GOT3 (cell line): ENCODE measurements at places on chromosomes 12 and 14.

- DNase-seq: no peak
Observed at GRCh38 chr12:112424126-112424525, 5.4 kb downstream of the PTPN11 start.

- DNase-seq: no peak
Observed at GRCh38 chr14:25626986-25627385, 577.0 kb upstream of the STXBP6 start.

GRCh38 chr14:73785834-73786635 is 65.6 kb upstream of the PTGR2 start:
- DNase-seq: peak; percentile 25

DNA sequence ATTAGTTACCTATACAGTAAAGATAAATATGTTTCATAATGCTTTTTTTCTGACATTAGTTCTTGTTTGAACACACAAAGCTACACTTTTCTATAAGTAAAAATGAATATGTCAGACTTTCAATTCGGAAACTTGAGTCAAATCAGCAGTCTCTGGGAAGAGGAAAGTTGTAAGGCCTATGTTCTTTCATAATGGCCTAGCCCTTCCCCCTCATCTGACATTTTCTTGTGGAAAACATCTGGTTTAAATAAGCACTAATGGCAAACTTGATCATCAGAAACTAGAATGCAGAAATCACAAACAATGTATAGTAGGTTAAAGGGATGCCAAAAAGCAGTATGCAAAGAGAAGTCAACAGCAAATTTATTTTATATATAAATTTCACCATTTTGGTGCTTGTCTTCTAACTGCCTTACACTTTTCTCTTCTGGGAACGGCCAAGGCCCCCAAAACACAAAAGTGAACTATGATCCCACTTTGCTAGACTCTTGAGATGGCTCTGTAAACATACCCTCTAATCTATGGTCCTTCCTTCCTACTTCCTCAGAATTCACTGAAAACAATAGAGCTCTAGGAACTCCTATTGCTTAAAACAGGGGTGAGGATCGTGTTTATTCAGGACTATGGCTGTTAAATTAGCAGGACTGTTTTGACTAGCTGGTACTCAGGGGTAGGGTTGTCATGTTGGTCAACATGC is 444.1 kb downstream of the RAD51B start:
- no peak for DNase-seq

GRCh38 chr12:128267651-128268378 is 845 bp downstream of the TMEM132C start:
- DNase-seq: no peak

DNA sequence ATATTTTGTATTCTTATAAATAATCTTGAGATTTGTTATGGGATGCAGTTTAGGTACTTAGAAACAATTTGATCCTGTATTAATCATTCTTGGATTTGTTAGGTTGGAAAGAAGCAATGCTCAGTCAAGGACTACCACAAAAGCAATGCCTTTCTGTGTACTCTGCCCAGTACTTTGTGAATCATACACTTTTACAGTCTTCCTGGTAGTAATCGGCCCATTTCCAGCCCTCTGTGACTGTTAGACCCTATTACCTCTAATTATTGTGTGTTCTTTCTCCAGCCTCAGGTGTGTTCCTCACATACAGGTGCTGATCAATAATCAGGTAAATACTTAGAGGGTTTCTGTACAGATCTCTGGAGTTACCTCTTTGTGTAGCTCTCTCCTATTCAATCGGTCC is 609.0 kb downstream of the KCNH5 start:
- no peak for DNase-seq

DNA sequence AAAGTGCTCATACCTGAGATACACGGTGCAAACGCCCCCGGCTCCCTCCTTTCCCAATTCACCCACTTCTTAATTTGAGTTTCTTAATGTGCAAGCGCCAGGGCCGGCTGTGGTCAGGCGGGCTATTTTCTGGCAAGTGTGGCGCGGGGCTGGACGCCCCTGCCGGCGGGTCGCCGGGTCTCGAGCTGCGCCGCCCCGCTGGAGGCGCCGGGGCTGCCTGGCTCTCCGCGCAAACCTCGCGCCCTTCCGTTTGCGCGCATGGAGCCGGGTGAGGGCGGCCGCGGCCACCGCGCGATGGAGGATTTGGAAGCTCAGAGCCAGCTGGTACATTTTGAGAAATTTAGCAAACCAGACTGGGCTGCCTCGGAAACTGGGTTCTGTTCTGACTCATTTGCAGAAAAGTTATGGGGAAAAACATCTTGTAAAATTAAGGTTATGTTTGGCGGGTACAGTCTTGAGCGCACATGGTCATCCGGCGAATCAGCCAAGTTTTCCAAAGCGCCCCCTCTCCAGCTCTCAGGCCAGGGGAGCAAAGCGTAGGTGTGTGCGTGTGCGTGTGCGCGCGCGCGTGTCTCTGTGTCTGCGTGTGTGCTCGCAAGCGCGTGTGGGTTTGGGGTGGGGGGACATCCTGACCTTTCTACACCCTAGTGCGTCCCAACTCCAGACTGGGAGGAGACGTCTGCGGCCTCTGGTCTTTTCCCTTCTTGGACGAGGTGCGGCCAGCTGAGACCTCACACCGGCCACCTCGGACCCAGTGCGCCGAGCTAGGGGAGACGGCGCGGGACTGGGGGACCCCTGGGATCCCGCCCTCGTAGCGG is 6.5 kb upstream of the OTX2 start:
- DNase-seq: no peak

DNA sequence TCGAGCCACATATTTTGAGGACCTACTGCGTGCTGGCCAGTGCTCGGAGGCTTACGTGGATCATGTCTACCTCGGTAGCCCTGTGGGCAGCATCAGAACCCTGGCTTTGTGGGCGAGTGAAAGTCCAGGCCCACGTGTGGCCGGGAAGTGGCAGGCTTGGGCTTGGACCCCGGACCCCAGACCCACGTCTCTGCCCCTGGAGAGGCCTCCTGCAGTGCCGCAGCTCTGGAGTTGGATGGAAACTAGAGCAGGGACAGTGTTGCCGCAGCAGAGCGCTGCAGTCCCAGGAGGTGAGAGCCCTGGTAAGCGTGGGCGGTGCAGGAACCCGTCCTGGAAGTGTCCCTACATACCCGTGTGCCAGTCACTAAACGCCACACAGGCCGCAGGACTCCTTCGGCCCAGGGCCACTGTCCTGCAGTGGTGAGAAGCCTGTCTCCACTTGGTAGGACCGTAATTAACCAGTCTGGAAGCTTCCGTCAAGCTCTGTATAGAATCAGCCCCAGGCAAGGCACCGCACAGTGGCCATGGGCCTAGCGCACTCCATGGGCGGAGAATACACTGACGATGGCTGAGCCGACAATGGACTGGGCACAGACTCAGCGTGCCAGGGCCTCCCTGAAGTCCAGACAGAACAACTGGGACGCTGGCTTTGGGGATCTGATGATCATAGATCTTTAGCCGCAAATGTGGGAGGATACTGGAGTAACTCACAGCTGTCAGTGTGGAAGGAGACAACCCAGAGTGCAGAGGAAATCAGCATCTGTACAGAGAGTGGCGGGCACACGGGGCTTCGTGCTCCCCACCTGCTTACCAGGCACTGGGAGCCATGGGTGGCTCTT is 219.5 kb downstream of the KIF26A start:
- DNase-seq: no peak

DNA sequence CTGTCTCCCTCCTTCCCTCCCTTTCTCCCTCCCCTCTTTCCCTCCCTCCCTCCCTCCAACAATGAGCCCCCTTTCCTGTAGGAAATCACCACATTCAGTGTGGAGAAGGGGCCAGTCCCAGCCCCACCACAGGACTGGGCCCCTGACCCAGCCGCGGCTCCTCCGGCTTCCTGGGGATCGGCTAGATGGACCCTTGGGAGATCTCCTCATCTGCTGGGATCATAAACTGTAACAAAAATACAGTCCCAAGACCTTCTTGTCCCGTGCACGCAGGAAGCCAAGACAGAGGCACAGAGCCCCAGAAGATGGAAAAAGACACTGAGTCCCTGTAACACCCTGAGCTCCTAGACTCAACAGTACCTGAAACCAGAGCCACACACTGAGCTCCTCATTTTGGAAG is 23.9 kb downstream of the DIO3 start:
- DNase-seq: no peak

- no peak for DNase-seq
Observed at GRCh38 chr14:49106741-49107667, 479.2 kb downstream of the RPS29 start.

- no peak for DNase-seq
Observed at GRCh38 chr12:107236824-107237511, 143.6 kb upstream of the CRY1 start.

DNA sequence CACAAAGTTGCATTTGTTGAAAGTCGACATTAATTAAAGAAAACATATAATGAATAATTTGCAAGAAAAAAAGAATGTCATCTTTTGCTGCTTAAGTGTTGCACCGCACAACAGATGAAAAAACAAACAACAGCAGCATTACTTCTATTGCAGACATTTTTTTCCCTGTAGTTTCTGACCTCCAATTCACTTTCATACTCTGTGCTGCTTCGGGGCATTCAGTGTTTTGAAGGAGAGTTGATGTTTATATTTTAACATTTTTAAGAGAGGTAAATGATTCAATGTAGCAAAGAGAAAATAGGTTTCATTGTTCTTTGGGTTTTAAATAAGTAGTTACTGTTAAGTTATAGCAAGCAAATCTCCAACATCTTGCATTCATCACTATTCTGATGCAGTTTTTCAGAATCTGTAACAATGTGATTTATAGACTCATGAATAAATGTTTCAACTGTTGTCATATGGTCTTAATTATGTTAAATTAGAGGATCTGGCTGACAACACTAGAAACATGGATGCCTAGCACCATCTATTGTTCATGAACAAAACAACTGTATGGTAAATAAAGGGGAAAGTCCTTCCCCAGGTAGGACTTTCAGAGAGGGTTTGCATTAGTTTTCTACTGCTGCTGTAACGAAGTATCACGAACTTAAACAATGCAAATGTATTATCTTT is 168.1 kb downstream of the BCAT1 start:
- no peak for DNase-seq

DNA sequence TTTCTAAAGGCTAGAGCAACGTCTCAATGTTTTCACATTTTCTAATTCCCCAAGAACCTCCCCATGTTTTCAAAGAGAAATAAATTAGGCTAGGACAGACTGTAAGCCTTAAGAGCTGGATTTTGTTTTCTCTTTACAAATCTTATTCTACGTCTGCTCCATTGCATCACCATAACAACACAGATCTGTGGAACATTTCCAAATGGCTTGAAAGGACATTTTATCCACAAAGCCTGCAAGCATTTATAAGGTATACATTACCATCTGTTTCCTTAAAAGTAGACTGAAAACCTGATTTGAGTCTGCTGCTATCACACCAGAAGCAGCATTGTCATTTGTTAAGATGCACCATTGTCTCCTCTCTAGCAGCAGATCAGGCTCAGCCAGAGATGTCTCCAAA is 115.3 kb upstream of the PLEKHA5 start:
- DNase-seq: no peak

- no peak for DNase-seq
Observed at GRCh38 chr12:45969084-45969483, 21.3 kb downstream of the SCAF11 start.

GRCh38 chr12:83143950-83144349 is 457.2 kb downstream of the TMTC2 start:
- no peak for DNase-seq

GRCh38 chr14:90600619-90601018 is 203.8 kb downstream of the CALM1 start:
- no peak for DNase-seq

GRCh38 chr14:22152903-22153302 is 436.1 kb downstream of the DAD1 start:
- DNase-seq: no peak

DNA sequence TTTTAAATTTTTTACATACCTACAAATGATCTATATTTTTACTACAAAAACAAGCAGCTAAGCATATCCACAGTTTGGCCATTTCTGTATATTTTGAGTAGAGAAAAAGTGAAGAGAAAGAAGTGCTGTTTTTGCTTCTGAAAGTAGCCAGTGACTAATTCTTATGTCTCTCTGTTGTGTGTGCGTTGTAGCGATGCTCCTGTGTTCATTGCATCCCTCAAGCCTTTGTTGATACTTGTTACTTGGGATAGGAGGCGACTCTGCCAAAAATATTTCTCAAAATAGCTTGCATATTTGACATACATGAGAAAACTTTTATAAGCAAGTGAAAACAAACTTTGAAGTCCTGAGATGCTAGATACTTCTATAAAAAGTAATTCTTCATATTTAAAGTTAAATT is 714.1 kb downstream of the FSCB start:
- no peak for DNase-seq

GRCh38 chr12:1691123-1692007 is 495 bp downstream of the ADIPOR2 start:
- DNase-seq: no peak

DNA sequence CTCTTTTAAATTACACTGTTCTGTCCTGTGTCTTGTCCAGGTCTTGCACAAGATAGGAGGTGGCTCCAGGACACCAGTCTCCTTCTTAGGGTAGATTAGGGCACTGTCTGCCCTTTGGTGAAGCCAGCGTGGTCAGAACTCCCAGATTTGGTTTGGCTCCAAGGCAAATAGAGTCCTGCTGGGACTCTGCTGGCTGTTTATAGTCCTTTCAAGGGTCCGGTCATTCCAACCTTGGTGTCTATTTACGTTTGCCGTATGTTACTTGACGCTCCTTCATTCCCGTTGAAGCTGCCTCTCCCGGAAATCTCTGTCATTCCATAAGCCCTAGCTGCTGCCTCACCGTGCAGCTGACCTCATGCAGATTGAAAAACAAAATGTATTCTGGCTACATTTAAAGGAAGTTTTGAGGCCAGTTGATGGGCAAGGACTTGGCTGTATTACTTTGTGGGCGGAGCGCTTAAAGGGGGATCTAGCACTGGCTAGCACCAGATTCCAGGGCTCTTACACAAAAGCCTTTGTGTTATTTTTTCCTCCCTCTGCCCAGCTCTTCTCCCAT is 180.6 kb downstream of the AKAP6 start:
- DNase-seq: peak; percentile 16

GRCh38 chr14:103243764-103244737 is 90.0 kb upstream of the EIF5 start:
- DNase-seq: no peak

GRCh38 chr12:46892034-46892705 is 66.4 kb upstream of the SLC38A4 start:
- no peak for DNase-seq

DNA sequence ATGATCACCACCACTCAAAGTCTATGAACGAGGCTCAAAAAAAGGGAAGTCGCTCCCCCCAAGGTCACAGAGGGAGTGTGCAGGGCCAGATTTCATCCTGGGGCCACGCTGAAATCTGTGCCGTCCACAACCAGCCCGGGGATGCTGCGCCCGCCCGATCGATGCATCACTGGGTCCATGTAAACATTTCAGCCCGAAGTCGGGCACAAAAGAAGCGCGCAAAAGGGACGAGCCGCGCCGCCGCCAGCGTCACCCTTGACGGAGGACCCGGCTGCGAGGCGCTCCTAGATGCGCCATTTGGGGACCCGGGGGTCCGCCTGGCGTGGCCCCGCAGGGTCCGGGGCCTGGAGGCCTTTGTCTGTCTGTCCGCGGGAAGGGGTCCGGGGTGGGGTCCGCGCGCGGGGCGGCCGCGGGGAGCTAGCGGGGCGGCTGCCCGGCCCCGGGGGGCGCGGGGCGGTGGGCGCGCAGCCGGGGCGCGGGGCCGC is 503 bp downstream of the FBXO21 start:
- no peak for DNase-seq
